ENCODE measurements at places on chromosomes 2 and 18.

DNA sequence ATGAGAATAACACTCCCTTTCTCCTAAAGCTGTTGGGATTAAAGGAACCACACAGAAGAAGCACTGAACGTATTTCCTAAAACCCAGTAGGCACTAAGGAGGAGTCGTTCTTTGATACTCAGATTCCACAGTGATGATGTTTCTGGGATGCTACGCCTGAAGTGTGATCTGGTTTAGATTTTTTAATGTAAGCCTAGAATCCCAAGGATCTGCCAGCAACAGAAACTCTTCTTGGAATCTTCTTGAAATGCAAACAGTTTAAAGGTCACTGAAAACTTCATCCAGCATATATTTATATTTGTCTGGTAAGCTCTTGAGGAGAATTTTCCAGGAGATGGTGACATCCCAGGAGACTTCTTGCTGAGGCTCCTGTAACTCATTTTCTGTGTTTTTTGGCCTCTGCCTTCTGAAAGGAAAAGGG is 247.6 kb upstream of the TRIB2 start:
- DNase-seq: no peak

- DNase-seq: no peak
Observed at GRCh38 chr2:105406221-105406620, 7.4 kb upstream of the FHL2 start.

- DNase-seq: no peak
Observed at GRCh38 chr18:46362533-46362932, 258.3 kb downstream of the HAUS1 start.

- no peak for DNase-seq
Observed at GRCh38 chr18:59382383-59382782, 23.3 kb upstream of the LMAN1 start.

DNA sequence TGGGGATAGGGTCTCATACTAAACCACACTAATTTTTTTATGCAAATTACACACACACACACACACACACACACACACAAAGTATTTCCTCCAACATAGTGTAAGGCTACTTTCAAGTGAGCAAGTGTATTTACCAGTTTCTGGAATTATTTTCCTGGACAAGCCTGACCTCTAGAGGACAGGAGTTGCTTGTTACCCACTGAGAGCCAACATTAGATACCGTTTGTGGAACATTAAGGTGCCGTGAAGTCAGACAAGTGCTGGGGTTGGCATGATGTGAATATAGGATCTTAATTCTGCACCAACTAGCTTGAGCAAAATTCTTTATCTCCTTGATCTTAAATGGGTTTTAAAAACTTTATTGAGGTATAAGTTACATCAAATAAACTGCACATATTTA is 39.3 kb upstream of the SERPINB2 start:
- DNase-seq: peak; percentile 71

DNA sequence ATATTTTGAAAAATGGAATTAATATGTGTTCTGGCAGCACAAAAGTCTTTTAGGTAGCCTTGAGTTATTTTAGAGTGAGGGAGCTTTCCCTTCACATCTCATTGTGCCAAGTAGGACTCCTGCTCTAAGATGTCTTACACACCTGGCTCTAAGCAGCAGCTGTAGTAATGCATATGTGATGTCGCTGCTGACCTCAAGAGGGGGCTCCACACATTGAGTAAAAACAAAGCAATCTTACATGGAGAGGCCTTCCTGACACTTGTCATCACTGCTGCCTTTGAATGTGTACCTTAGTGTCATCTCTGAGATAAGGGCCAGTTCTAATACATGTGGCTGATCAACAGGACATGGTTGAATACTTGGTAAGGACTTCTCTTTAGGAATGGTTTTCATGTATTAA is 75.8 kb downstream of the ACTR3 start:
- DNase-seq: peak; percentile 82

- DNase-seq: no peak
Observed at GRCh38 chr2:177434475-177434874, 41.9 kb downstream of the AGPS start.

DNA sequence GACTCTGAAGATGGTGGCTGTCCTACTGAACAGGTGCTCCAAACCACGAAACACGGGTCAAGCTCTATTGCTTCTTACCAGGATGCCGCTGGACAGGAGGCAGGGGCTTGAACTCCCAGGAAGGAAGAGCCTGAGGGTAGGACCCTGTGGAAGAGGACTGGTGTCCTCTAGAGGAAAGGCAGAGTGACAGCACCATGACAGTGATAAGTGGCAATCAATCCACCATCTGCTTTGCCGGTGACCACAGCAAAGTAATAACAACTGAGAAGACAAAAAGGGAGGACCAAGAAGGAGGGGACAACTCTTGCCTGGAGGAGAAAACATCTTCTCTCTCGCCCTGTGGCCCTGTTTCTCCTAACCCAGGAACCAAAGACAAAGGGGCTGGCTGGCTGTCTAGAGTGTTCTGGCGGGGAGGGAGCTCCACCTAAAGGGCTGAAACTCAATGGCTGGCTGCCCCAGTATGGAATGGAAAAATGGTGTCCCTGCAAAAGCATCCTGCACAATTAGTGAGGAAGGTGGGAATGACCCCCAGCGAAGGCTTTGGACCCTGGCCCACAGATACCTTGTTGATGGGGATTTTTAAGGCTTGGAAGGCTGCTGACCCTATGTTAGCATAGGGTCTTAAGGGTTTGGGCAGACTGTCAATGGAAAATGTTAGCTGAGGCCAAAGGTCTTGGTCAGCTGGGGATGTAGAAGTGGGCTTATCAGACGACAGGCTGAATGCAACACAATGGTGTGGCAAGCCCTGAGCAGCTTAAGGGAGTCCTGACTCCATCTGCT is 35.4 kb downstream of the PROC start:
- peak; percentile 15 for DNase-seq

GRCh38 chr2:194545978-194546377 is 1111.0 kb upstream of the SLC39A10 start:
- peak; percentile 33 for DNase-seq

- DNase-seq: no peak
Observed at GRCh38 chr18:63376538-63376937, 9.5 kb upstream of the KDSR start.

- DNase-seq: no peak
Observed at GRCh38 chr2:9286554-9287399, 80.2 kb downstream of the ASAP2 start.

DNA sequence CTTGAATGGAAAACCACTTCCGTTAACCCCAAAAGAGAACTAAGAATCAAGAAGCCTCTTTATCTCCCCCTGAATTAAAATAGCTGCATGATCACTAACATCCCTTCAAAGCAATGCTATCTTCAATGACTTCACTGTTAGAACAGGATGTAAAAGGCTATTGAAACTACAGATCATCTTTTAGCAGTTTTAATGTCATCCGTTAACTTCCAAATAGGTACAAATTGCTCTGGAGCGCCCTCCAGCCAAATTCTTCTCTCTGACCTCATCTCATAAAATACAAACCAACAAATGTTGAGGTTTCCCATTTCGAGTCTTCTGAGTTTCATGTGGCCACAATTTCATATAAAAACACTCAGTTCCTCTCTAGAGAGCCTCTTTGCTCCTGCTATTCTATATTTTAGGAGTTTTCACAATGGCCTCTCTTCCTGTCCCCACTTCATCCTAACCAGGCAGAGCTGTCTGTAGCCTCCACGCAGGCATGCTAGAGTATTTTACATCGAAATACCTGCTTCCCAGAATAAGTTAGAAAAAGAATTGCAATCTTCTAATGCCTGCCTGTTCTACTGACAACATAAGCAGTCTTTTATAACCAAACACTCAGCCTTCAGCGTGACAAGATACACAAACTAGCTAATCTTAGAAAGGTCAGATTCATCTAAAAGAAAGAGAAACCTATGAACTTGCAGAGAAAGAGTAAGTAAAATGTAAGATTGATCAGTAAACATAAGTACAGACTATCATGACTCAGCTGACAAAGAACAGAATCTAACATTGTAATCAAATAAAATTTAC is 37.9 kb downstream of the B4GALT6 start:
- DNase-seq: no peak

DNA sequence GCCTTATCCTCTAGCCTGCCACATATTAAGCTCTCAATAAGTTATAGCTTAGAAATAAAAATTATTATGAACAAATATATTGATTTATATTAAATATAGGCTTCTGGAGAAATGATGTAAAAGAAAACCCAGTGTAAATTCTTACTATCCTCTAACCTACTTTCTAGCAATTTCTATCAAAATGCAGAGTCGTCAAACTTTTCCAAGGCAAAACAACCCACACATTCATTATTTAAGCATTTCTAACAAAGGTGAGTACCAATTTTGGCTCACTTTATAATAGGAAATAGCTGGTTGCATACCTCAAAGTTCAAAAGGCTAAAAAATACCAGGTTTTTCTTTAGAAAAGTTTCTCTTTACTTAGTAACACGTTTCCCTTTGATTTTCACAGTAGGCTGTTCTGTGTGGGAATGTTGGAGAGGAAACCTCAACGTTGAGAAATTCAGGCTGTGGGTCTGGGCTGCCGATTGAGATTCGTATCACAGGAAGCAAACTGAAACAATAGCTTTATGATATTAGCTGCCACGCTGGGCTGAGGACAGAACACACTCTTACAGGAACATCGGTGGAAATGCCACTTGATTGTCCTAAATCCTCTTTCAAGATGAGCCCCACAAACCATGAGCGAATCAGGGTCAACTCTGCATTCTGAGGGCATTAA is 53.0 kb downstream of the EPAS1 start:
- DNase-seq: no peak

- no peak for DNase-seq
Observed at GRCh38 chr2:31267437-31268120, 33.6 kb downstream of the EHD3 start.

GRCh38 chr2:15746703-15747550 is 155.3 kb downstream of the DDX1 start:
- DNase-seq: no peak

DNA sequence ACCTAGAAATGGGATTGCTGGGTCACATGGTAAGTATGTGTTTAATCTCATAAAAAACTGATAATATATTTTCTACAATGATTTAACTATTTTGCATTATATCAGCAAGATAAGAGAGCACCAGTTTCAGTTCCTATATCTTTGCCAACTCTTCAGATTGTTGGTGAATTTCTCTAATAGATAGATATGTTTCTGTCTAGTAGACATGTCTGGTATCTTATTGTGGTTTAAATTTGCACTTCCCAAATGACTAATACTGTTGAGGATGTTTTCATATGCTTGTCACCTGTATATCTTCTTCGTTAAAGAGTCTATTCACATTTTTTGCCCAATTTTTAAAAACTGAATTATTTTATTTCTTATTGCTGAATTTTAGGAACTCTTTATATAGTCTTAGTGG is 113.8 kb upstream of the UXS1 start:
- no peak for DNase-seq

DNA sequence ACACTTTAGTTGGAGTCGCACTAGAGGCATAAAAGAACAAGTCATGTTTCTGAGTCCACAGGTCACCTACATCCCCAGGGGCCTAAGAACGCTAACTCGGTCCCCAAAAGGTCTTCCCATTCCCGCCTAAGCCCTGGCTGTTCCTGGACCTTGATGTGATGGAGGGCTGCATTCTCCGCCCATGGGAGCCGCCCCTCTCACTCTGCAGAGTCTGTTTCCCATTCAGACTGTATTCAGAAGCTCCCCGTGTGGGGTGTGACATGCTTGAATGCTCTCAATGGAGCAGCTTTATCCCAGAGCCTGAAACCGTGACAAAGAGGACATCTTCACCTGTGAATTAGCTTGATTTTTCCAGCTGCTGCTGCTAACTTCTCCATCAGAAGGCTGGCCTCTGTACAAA is 319.0 kb upstream of the KLHL29 start:
- DNase-seq: no peak

- peak; percentile 55 for DNase-seq
Observed at GRCh38 chr18:24600076-24600654, 139.7 kb downstream of the HRH4 start.

GRCh38 chr2:63051042-63051794 is 588 bp downstream of the OTX1 start:
- DNase-seq: no peak

- DNase-seq: peak; percentile 74
Observed at GRCh38 chr2:68726608-68727367, 7.8 kb upstream of the ARHGAP25 start.

- DNase-seq: no peak
Observed at GRCh38 chr18:58640428-58640805, 11.5 kb upstream of the ALPK2 start.

DNA sequence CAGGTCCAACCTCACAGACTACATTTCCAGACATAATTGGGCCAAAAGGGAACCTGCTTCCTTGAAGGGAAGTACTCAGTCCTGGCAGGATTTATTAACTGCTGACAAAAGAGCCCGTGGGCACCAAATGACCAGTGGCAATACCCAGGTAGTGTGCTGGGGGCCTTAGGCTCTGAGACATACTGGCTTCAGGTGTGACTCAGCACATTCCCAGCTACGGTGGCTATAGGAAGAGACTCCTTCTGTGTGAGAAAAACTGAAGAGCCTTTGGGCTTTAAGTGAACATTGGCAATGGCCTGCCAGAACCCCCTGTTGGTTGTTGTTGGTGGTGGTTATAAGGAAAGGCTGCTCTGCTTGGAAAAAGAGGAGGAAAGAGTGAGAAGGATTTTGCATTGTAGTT is 401.8 kb downstream of the KCNJ3 start:
- DNase-seq: no peak

DNA sequence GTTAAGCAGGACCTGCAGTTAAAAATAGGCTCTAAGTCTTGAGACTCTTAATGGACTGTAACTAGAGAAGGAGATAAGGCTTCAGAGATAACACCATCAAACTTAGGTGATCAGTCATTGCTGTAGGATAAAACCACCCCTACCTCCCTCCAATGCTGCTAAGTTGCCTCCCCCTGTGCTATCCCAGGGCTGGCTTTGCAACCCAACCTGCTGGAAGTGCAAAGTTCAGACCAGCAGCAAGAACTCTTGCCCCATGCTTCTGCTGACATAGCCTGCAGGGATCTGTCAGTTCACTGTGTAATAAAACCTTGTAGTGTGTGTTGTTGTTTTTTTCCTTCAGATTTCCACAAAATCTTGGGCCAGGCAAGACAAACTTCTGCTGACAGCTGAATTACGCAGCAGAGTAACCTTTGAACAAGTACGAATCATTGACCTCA is 57.4 kb upstream of the EPB41L3 start:
- no peak for DNase-seq

DNA sequence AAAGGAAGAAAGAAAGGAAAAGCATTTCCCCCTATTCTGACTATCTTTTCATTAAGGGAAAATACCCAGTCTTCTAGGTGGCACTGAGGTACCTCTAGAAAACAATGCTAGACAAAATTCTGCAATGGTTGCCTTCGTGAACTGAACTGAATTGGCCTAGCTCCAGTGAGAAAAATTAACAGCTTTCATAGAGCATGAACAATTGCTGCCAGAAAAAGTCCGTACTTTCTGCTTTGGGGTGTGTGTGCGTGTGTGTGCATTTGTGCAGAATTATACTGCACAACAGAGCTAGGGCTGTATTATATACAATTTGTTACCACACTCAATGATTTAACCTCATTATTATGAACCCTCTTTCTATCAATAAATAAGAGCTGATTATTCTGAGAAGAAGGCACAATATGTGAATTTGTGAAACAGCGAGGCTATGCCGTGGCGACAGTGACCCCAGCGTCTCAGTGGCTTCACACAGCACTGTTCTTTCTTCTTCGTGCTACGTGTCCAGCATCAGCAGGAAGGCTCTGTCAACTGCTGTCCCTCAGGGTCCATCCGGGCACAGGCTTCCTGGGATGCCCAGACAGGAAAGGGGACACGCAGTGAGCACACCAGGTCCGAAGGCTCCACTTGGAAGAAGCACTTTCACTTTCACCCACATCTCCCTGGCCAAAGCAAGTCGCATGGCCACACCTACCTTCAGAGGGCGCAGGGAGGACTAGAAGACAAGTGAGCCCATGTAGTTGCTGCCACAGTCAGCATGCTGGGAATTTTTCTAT is 47.5 kb downstream of the PTGR3 start:
- DNase-seq: peak; percentile 15
